ENCODE measurements at places on chromosomes 3 and 15.

GRCh38 chr3:148494451-148494850 is 203.3 kb upstream of the AGTR1 start:
- DNase-seq = no peak

DNA sequence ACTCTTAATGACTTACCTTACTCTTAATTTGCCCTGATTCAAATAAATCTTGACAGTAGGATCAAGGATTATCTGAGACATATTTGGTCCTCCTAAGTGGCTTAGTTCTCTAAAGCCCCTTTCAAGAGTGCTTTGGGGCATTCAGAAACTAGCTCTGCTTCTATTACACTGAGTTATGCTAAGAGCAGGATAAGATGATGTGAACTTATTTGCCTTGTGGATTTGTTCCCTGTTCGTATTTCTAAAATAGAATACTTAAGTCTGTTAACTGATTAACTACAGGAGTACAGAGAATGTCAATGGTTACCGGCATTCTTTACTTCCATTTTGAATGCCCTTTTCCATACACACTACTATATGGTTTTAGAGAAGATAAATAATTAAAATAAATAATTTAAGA is 14.8 kb upstream of the FRMD4B start:
- no peak for DNase-seq

DNA sequence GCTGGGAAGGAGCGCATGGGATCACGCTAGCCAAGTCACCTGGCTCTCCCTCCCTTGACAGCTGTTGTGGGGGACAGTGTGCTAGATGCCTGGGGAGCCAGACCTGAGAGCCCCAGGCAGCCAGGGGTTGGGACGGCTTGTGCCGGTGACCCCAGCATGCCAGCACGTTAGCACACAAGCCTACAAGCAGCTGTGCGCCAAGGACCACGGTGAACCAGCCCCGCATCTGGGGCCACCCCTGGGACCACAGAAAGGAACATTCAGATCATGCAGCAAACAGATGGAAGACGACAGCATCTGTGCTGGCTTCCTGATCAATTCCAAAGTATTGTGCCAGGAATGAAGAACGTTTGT is 64.8 kb downstream of the NTRK3 start:
- no peak for DNase-seq

GRCh38 chr15:60708684-60709083 is 229.7 kb upstream of the ICE2 start:
- no peak for DNase-seq

- DNase-seq = no peak
These were observed 73.6 kb downstream of the EEFSEC start for GRCh38 chr3:128226795-128227395.

- no peak for DNase-seq
These were observed 31.0 kb upstream of the ATOSA start for GRCh38 chr15:52710050-52710707.

DNA sequence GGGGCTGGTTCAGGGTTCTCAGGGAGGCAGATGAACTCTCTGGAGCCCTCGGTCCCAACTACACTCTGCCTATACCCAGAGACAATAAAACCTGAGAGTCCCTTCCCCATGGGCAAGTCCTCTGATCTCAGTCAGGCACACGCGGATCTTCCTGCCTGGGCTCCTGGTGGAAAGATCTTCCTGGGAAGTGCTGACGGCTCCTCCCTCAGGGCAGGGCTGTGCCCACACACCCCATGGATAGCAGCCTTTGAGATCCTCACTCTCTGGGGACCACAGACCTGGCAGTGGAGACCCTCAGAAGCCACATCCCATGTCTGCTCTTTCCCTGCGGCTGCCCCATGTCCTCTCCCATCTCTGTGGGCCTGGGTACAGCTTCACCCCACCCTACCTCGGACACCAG is 10.4 kb downstream of the SH2D7 start:
- no peak for DNase-seq

DNA sequence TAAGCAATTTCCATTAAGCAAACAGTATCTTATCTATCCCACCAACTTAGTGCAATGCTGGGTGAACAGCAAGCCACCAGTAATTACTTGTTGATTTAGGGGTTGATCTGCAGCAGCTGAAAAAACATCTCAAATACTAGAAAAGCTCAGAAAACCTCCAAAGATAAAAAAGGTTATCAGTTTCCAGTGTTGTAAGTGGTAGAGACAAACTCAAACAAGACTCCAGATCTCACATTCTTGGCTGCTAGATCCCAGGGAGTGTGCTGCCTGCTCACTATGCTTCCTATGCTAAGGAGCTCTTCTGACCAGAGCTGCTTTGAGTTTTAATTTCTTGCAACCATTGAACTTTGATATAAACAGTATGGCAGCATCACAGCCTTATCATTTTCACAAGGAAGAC is 11.3 kb downstream of the B3GALNT1 start:
- no peak for DNase-seq

GRCh38 chr3:43872901-43873300 is 182.2 kb downstream of the ABHD5 start:
- no peak for DNase-seq

DNA sequence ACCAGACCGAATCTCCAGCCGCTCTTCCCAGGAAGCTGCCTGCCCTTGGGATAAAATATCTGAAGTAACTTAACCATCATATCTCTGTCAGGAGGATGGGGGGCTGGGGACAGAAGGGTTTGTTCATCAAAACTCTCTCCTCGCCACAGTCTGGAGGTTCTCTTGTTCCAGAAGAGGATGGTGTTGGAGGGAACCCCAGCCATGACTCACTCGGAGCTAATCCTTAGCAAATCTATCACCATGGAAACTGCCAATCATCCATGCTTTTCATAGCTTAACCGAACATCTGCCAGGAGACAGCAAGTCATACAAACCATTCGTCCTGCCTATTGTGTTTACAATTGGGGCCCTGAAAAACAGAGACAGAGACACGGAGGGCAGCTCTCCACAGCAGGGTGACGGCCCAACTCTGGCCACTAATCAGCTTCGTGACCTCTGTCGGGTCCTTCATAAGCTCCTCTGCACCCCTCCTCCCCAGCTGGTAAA is 73.8 kb upstream of the HEG1 start:
- DNase-seq = no peak

DNA sequence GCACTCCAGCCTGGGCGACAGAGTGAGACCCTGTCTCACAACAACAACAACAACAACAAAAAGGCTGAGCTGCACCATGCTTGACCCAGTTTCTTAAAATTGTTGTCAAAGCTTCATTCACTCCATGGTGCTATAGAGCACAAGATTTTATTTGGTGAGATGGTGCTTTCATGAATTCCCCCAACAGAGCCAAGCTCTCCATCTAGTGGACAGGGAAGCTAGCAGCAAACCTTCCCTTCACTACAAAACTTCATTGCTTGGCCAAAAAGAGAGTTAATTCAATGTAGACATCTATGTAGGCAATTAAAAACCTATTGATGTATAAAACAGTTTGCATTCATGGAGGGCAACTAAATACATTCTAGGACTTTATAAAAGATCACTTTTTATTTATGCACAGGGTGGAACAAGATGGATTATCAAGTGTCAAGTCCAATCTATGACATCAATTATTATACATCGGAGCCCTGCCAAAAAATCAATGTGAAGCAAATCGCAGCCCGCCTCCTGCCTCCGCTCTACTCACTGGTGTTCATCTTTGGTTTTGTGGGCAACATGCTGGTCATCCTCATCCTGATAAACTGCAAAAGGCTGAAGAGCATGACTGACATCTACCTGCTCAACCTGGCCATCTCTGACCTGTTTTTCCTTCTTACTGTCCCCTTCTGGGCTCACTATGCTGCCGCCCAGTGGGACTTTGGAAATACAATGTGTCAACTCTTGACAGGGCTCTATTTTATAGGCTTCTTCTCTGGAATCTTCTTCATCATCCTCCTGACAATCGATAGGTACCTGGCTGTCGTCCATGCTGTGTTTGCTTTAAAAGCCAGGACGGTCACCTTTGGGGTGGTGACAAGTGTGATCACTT is 2.0 kb downstream of the CCR5 start:
- DNase-seq = no peak

- DNase-seq = no peak
These were observed 123.1 kb downstream of the APBA2 start for GRCh38 chr15:29008846-29009245.

- DNase-seq = no peak
These were observed 224.7 kb upstream of the TBC1D5 start for GRCh38 chr3:17967111-17967510.

GRCh38 chr3:142910280-142910679 is 21.4 kb upstream of the PCOLCE2 start:
- DNase-seq = no peak

DNA sequence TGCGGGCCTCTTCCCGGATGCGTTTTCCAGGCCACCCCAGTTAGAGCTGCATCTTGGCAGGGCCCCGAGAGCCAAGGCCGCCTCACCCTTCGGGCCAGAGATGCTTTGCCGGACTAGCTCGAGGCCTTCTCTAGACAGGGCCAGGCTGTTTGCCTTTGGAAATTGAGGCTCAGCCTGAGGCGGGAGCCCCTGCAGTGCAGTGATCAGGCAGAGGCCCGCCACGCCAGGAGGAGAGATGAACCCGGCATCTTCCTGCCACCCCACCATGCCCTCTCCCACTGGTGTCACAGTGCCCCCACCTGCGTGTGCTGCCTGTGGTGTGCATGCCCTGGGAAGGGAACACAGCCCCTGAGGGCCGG is 8.9 kb upstream of the ROPN1B start:
- no peak for DNase-seq

DNA sequence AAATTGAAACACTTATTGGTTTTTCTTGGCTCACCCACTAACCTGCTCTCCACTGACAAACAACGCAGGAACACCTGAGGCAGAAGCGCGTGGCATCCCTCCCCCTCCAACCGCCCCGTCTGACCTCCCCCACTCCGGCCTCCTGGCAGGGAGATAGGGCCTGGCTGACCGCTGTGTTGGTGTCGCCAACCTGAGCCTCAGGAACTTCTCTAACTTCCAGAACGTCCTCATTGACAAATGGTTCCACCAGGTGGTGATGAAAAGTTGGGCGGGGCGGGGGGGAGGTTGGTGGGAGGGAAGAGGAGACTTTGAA is 22.8 kb downstream of the IL17RD start:
- no peak for DNase-seq

DNA sequence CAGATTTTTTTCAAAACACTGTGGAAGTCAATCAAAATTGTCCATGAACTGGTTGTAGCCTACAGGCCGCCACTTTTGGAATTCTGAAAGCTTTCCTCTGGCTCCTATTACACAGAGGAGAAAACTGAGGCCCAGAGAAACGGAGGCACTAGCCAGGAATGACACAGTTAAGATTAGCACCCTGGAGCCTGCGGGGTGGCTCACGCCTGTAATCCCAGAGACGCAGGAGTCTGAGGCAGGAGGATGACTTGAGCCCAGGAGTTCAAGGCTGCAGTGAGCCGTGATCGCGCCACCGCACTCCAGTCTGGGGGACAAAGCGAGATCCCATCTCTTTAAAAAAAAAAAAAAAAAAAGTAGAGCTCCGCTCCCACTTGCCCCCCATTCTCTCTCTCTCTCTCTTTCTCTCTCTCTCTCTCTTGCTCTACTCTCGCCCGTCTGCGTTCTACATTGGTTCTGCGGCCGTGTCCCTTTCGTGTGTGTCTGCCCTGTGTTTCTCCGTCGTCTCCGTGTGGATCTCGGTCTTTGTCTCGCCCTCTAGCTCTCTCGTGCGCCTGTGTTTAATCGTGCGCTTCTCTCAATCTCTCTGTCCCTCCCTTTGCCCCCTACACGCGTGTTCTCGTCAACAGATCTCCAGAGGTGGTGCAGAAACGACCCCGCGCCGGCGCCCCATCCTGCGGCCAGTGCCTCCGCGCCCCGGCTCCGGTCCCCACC is 512 bp upstream of the TRH start:
- no peak for DNase-seq

- DNase-seq = no peak
These were observed 540.1 kb downstream of the UNC13C start for GRCh38 chr15:54518156-54518882.

- DNase-seq = no peak
These were observed 265.3 kb downstream of the ERC2 start for GRCh38 chr3:56202997-56203396.

DNA sequence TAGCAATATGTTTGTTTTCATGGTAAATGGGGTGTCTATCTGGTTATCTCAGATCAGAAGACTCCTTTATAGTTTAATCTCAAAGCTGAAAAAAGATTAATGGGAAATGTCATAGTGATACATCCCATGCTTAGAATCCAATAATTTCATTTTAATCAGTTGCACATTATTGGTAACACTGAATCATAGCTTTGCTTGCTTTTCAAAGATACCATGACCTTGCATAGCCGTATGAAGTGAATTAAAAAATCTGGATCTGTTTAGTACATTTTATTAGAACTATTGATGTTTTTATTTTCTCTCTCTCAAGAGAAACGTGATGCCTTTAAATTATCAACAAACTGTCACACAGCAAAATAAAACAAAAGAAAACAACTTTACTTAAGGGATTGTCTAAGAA is 506.7 kb upstream of the SGO1 start:
- no peak for DNase-seq

DNA sequence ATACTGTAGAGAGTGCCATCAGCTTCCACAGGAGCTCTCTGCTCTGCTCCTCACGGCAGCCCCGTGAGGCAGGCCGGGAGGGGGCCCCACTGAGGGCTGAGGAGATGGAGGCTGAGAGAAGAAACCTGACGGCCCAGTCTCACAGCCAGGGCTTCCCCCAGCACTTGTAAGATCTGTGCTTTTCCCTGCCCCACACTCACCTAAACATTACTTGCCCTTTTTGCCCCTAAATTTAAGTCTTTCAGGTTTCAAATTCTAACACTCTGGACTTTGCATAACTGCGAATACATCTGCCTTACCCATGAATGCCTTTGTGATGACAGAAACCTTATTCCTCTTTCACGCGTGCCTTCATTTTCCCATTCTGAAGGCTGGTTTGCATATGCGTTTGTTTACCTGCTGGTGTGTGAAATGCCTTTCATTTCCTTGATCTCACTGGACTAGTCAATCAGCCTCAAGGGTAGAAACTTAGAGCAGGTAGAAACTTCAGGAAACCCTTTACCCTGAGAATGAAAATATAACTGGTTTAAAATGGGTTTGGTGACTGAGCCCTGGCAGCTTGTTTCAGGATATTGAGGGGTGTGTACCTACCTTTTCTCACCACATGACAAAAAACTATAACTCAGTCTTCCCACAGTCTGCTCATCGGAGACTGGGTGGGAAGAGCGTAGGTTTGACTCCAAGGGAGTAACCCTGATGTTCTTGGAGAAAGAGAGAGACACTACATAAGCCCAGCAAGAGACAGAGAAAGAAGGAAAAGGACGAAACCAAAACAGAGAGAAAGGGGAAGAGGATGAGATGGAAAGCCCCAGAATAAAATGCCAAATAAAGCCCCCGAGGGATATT is 20.1 kb downstream of the SLC12A8 start:
- DNase-seq = no peak
